ENCODE measurements at places on chromosomes 2 and 18.

GRCh38 chr18:40094441-40094840, 1860.6 kb upstream of the PIK3C3 start:
- DNase-seq: no peak

- no peak for DNase-seq
Measured at GRCh38 chr2:7884338-7884737, 797.5 kb upstream of the ID2 start.

GRCh38 chr2:201419986-201420385, 31.3 kb downstream of the TRAK2 start:
- DNase-seq: no peak

DNA sequence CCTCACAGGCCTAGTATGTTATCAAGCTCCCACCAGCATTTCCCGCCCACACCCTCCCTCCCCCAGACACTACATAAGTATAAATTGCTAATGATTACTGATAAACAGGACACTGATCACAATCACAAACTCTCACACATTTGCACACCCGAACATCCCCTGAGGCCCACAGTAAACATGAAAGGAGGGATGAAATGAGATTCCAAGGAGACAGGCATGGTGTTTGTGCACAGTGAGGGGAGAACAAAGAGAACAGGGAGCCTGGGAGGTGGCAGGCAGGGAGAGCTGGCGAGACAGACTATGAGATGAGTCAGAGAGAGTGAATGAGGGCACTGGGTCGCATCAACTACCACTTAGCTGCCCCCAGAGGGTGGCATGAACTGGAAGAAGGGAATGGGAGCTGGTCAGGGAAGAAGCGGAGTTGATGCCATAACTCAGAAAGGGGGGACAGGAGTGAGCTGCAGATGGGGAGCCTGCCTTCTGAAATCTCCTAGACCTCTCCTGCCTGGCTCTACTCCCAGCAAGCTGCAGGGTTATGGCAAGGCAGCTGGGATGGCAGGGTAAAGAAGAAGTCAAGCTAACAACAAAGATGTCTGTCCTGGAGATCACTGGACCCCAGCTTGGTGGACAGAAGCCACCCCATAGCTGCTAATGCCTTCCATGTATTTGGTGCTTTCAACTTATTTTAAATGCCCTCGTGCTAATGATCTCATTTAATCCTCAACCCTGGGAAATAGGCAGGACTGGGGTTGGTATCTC, 5.1 kb downstream of the KIF3C start:
- no peak for DNase-seq

GRCh38 chr18:78526275-78526674, 453.3 kb upstream of the SALL3 start:
- DNase-seq: no peak

GRCh38 chr2:36701918-36702317, 5.4 kb downstream of the VIT start:
- DNase-seq: no peak

DNA sequence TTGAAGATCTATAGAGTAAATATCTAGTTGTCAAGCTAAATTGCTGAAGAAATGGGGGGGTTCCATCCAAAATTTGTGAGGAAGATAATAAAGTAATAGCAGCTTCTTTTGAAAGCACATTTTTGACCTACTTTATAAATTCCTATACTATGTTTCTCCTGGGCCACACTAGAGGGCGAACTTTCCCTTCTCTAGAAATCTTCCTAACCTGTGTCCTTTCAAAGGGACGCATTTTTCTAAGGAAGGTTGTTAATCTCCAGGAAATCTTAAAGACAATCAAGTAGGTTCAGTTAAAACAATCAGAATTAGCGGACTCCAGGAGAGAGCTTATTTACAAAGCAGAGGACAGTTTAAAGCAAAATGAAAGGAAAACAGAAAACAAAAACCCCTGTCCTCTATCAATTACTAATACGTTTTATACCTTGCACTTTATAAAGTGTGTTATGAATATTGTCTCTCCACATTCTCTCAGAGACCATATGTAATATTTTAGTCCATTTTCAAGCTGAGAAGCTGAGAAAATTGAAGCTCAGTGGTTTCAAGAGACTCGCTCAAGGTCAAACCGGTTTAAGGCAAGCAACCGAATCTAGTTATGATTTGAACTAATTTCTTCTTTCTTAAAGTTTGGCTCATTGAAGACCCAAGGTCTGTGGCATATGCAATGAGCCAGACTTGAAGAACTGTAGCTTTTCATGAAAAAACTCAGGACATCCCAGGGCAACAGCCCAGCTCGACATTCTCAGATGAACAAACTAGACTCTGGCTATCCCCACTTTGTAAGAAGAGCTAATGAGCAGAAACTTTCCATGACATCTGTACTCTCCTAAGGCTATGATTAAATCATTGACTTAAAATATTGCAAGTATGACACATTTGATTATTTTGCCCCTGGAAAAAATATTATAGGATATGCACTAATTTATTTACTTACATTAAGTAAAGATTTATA, 273.6 kb downstream of the PAX3 start:
- peak; percentile 3 for DNase-seq

- DNase-seq: no peak
Measured at GRCh38 chr18:35507192-35507591, 9.4 kb upstream of the INO80C start.

- DNase-seq: no peak
Measured at GRCh38 chr2:10575609-10576280, 114.0 kb downstream of the NOL10 start.

GRCh38 chr2:29847886-29848285, 73.5 kb downstream of the ALK start:
- DNase-seq: no peak

- DNase-seq: no peak
Measured at GRCh38 chr2:150522269-150522668, 34.8 kb upstream of the RND3 start.

- no peak for DNase-seq
Measured at GRCh38 chr2:88639865-88640264, 12.6 kb upstream of the EIF2AK3 start.

GRCh38 chr2:127220102-127220767, at the start of gene CYP27C1:
Gene CYP27C1, minus strand, starts transcription at chr2:127220299. Its CDS starts 29 bp downstream, at chr2:127220270.
- no peak for DNase-seq

DNA sequence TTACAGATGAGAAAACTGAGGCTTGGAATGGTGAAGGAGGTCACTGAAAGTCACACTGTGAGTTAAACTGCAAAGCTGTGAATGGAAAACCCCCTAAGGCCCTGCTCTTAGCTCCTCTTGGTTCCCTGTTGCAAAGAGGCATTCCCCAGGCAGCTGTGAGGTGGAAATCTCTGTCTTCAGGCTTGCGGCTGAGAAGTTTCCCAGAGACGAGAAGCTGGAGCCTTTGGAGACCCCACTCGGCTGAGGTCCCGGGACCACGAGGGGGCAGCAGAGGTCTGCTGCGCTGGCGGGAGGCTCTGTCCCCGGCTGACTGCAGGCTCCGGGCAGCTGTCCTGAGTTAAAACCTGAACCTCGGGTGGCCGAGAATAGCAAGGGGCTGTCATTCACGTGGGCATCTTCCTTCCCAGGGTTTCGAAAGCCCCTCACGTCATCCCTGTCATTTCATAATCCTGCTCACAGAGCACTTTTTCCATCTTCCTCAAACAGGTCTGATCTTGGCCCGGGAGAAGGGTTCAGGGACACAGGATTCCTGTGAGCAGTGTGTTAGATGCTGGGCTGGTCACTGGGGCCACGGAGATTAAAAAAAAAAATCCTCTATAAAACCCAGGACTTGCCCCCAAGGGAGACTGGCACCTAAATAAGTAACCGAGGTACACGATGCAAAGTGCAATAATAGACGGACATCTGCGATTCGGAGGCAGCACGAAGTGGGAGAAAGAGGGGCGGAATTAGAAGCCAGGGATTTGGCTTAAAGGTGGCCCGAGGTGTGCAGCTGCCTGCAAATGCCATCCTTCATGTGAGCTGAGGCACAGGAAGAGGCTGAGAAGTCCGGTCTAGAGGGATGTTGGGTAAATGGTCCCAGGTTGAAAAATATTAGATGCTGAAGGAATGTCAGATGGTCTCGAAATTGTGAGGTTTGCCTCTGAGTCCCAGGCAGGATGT, 24.6 kb upstream of the ATOH8 start:
- peak; percentile 71 for DNase-seq

DNA sequence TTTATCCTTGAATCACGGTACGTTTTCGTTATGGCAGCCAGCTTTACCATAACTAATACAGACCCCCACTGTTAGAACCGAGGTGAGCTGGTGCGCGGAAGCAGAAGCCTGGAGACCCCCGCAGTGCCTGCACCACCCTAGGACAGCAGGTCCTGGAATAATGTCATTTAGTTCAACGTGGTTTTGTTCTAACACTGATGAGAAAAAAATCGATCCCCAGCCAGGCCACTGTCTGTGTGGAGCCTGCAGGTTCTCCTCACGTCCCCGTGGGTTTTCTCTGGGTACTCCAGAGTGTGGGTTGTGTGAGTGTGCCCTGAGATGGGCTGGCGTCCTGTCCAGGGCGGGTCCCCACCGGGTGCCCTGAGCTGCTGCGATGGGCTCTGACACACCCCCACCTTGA, 69.9 kb upstream of the ST3GAL5 start:
- DNase-seq: no peak

GRCh38 chr18:76958692-76959341, 136.5 kb downstream of the ZNF236 start:
- DNase-seq: no peak

DNA sequence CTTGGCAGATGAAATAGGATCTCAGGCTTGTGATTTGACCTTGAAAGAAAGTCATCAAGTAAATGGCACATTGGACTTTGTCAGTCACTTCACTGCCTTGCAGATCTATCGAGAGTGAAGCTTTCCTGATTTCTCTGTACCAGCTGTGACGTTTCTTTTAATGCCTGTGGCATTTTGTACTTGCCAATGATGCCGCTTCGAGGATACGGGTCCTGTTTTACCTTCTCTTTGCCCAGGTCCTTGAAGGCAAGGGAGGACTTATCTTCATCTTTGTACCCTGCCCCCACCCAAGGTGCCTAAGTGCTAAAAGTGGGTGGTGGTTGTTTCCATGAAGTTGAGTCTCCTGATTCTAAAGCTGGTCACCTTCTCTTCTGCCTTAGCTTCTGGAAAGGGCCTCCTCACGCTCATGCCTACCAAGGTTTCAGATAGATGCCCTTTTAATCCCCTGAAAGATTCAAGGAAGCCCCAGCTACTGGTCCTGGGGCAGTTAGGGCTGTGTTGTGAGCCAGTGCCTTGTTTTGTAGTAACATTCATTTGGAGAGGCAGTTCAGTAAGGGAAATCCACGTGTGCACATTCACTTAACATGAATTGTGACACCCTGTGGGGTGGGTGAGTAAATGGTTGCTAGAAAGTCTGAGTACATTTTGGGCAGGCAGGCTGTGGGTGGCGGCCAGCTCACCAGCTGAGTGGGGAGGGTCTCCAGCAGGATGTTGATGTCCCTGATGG, 6.1 kb downstream of the LBH start:
- DNase-seq: no peak

DNA sequence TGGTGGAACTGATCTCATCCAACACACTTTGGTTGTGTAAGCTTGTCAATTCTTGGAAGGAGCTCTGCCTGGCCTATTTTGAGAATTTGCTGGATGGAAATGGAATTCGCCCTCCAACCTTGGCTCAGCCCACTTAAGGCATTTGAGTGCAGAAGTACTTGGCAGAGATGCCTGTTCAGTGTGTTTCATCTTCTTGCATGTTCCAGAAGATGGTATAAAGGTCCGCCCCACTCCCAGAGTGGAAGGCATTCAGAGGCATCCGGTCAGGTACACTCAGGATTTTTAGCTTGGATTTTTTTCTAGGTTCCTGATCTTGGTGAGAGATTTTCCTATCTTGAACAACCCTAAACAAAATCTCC, 61.3 kb upstream of the TXNDC2 start:
- DNase-seq: no peak
